ENCODE measurements at places on chromosomes 1 and 21. TPM values are rescaled to one million over a fixed set of nuclear protein-coding genes. Genes with fewer than 3 reads are reported as not detected.
A peak's percentile ranks its signal among the peaks of the same experiment; 100 is the strongest.

DNA sequence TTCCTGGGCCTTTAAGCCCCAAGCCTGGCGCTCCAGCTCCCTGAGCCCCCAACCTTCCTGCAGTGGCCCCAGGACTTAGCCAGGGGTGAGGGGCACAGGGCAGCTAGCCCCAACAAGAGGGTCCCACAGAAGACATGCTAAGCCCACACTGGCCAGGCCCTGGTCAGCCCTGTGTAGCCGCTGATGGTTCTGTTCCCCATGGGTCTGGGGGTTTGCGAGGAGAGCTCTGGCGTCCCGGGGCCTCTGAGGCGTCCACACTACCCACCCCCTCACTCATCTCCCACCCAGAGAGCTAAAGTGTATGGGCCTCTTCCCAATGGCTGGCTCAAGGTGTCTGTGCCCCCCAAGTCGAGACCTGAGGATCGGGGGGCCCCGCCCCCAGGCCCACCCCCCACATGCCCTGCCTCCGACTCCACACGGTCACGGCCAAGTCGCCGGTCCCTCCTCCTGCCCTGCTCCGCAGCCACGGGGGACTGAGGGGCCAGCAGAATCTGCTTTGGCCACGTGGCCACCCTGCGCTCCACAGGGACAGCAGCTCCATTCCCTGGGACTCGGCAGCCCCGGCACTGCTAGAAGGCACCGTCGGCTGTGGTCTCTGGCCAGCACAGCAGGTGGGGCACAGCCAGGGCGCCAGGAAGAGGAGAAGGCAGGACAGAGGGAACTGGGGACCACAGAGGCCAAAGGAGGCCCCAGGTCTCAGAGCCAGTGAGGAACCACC is 7.8 kb downstream of the TNFRSF18 start:
- H3K4me1 ChIP-seq: no peaks in the 10 kb centered on the region
- no peaks in the 10 kb centered on the region for H3K36me3 ChIP-seq
- peak; percentile 49 for DNase-seq
- no peak overlapping the region for H3K4me3 ChIP-seq
- no peaks in the 10 kb centered on the region for H3K27me3 ChIP-seq
- no peak overlapping the region for H3K27ac ChIP-seq

DNA sequence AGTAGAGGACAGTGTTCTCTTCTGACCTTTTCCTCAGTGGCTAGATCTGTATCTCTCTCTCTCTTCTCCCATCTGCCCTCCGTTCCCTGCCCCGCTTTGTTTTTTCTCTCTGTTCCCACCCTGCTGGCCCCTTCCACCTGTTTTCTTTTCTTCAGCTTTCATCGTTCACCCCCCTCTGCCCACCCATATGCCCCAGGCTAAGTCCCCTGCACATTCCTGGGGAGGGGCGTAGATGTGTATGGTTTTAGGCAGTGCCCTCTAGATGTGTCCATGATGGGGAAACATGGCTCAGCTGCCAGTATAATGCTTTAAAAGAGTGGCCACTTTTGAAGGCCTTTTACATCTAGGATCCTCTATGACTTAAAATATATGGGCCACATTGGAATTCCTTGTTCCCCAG is 13.6 kb downstream of the S100A11 start:
- no peaks in the 10 kb centered on the region for H3K36me3 ChIP-seq
- no peak for DNase-seq
- no peaks in the 10 kb centered on the region for H3K27me3 ChIP-seq
- no peaks in the 10 kb centered on the region for H3K4me1 ChIP-seq
- no peak overlapping the region for H3K4me3 ChIP-seq

DNA sequence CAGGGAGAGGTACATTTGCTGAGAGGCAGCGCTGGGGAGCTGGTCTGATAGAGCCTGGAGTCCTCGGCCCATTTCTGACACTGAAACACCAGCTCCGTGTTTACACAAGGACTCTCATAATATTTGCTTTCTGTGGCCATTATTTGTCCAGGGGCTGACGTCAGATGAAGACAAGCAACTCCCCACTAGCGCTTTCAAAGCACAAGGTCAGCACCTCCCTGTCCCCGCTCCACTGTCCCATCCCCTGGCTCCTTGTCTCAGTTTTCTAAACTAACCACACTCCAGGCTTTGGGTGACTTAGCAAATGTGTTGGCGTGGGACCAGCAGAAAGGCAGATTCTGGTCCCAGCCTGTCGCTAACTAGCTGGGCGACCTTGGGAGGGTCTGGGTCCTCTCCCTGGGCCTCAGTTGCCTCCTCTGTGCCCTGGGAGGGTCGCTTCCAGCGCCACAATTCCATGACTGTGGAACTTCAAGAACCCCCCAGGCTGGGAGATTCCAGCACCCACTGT is 37.4 kb upstream of the ZBTB40 start:
- H3K36me3 ChIP-seq: no peaks in the 10 kb centered on the region
- H3K27me3 ChIP-seq: no peaks in the 10 kb centered on the region
- no peaks in the 10 kb centered on the region for H3K4me1 ChIP-seq
- H3K4me3 ChIP-seq: no peak overlapping the region
- DNase-seq: peak; percentile 84

DNA sequence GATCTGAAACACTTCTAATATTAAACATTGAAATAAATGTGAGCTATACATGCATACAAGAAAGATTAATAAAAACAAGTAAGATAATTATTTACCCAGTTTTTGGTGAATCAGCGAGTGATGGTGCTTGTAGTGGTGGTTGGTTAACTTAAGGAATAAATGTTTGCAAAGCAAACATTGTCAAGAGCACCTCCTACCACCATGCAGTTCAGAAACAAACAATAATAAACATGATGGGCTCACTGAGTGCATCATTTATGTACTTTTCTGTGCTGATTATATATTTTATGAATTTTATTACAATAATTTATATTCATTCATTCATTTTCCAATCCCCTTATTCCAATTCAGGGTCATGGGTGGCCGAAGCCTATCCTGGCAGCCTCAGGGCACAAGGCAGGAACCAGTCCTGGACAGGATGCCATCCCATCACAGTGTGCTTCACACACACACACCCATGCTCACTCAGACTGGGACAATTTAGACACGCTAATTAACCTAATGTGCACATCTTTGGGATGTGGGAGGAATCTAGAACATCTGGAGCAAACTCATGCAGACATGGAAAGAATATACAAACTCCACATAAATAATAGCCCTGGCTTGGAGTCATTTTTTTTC is 57.8 kb downstream of the ZMYM4 start:
- H3K27me3 ChIP-seq: no peaks in the 10 kb centered on the region
- no peaks in the 10 kb centered on the region for H3K4me1 ChIP-seq
- no peaks in the 10 kb centered on the region for H3K36me3 ChIP-seq

GRCh38 chr1:78096976-78097375 is 51.2 kb downstream of the GIPC2 start:
- H3K27ac ChIP-seq: no peak overlapping the region
- H3K4me1 ChIP-seq: no peaks in the 10 kb centered on the region
- H3K4me3 ChIP-seq: no peak overlapping the region
- no peaks in the 10 kb centered on the region for H3K27me3 ChIP-seq

DNA sequence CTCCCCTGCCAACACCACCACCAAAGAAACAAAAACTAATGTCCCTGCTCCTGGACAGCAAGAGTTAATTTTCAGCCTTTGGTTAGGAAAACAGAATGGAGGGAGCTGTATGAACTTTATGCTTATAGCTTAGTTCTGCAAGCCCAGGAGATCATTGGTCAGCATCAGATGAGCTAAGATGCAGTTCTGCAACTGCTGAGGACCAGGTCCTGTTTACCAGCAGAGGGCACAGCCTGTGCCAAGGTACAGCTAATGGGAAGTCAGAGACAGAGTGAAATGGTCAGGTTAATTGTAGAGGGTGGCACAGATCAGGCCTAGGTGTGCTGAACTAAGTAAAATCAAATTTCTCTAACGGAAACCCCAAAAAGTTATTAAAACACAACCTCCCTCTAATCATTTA is 161.3 kb downstream of the ROR1 start:
- no peak overlapping the region for H3K4me3 ChIP-seq
- no peaks in the 10 kb centered on the region for H3K36me3 ChIP-seq
- H3K27ac ChIP-seq: no peak overlapping the region
- DNase-seq: no peak
- H3K27me3 ChIP-seq: no peaks in the 10 kb centered on the region

DNA sequence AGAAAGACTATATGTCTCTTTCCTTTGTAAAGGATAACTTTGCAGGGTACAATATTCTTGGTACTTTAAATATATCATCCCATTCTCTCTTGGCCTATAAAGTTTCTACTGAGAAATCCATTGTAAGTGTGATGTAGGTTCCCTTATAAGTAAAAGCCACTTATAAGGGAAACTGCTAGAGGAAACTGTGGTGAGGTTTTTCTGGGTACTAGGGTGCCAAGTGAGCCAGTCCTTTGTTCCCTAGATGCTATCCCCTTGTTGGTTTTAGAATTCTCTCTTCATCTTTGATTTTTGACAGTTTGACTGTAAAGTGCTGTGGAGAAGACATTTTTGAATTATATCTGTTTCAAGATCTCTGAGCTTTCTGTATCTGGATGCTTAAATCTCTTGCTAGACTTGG is 108.9 kb upstream of the NEK7 start:
- no peaks in the 10 kb centered on the region for H3K36me3 ChIP-seq
- H3K4me1 ChIP-seq: no peaks in the 10 kb centered on the region
- no peak overlapping the region for H3K27ac ChIP-seq
- DNase-seq: no peak

DNA sequence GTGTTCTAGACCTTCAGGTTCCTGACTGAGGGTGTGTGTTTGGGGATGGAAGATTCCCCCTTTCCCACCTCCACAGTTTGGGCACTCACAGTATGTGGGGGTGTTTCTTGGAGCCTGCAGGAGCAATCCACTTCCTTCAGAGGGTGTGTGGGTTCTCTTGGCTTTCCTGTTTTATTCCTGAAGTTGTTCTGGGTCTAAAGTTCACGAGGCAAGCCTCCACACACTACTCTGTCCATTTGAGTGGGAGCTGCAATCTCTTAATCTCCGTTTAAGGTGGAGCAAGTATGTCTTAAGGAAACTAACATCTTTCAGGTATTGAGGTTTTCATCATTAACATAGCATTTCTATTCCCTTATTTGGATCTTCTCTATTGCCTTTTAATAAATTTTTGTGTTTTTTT is 141.8 kb downstream of the TENT5C start:
- DNase-seq: no peak
- H3K27me3 ChIP-seq: no peaks in the 10 kb centered on the region
- H3K27ac ChIP-seq: no peak overlapping the region
- H3K4me3 ChIP-seq: no peak overlapping the region
- no peaks in the 10 kb centered on the region for H3K4me1 ChIP-seq

- H3K4me1 ChIP-seq: no peaks in the 10 kb centered on the region
- H3K36me3 ChIP-seq: no peaks in the 10 kb centered on the region
Measured at GRCh38 chr1:214300149-214300780, 19.3 kb downstream of the SMYD2 start.

DNA sequence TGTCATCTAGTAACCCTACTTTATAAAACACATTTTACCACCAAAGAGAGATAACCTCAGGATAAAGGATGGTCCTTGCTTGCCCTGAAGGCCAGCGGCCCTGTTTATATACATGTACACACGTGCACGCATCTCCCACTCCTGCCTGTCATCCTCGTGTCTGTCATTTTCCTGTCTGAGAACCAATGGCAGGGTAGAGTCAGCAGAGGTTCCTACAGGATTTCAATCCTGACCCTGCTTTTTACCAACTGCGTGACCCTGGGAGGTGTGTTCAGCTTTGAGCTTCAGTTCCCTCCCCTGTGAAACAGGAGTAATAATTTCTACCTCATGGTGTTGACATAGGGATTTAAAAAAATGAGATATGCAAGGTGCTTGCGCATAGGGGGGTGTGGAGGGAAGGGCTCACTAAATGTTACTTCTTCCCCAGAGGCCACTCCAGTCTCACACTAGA is 12.3 kb upstream of the RASSF5 start:
- H3K4me1 ChIP-seq: no peaks in the 10 kb centered on the region
- no peak overlapping the region for H3K27ac ChIP-seq
- H3K4me3 ChIP-seq: no peak overlapping the region

DNA sequence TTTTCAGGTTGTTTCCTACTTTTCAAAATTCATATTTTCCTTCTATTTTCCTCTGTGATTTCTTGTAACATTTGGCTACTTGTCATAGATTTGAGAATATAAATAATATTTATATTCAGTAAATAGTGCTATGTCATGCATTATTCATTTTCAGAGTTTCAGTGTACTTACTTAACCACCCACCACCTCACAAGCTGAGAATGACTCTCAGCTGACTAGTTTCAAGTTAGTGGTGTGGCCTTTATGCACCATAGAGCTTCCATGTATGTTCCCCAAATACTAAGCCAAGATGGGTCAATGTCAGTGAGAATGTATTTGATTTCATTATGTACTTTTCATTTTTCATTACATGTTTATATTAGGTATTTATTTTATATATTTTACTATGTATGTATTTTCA is 56.9 kb upstream of the RGS1 start:
- H3K27ac ChIP-seq: no peak overlapping the region
- DNase-seq: no peak
- no peaks in the 10 kb centered on the region for H3K36me3 ChIP-seq
- H3K4me3 ChIP-seq: no peak overlapping the region

DNA sequence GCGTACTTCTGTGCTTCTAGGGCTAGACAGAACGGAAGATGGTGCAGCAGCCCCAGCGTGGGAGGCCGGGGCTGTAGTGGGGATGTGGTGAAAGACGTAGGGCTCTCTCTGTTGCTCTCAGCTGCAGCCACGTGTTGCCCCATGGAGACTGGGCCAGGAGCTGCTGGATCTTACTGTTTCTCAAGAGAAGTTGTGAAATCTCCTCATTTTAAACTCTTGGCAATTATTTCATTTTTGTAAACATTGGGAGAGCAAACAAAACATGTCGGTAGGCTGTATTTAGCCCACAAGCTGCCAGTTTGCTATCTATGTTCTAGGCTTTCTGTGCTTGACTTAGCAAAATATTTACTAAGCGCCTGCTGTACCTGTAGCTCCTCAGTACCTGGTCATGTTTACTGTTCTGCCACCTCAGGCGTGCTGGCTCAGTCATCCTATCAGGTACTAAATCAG is 15.9 kb upstream of the ELOA start:
- no peak overlapping the region for H3K4me3 ChIP-seq
- peak; percentile 78 for DNase-seq
- H3K36me3 ChIP-seq: no peaks in the 10 kb centered on the region
- H3K27ac ChIP-seq: peak overlapping the region; percentile 78
- H3K27me3 ChIP-seq: no peaks in the 10 kb centered on the region
- peaks cover 36% of the 10 kb centered on the region for H3K4me1 ChIP-seq

GRCh38 chr1:221575605-221576004 is 166.3 kb downstream of the DUSP10 start:
- DNase-seq: no peak
- no peaks in the 10 kb centered on the region for H3K36me3 ChIP-seq
- H3K27ac ChIP-seq: no peak overlapping the region
- H3K4me3 ChIP-seq: no peak overlapping the region
- H3K4me1 ChIP-seq: no peaks in the 10 kb centered on the region
- H3K27me3 ChIP-seq: no peaks in the 10 kb centered on the region

GRCh38 chr1:166929911-166930310 is 45.4 kb downstream of the ILDR2 start:
- H3K27ac ChIP-seq: no peak overlapping the region
- no peak for DNase-seq
- H3K27me3 ChIP-seq: no peaks in the 10 kb centered on the region
- no peak overlapping the region for H3K4me3 ChIP-seq
- H3K4me1 ChIP-seq: no peaks in the 10 kb centered on the region

- no peaks in the 10 kb centered on the region for H3K36me3 ChIP-seq
- H3K27me3 ChIP-seq: no peaks in the 10 kb centered on the region
- peak overlapping the region; percentile 73 for H3K4me3 ChIP-seq
- no peak for DNase-seq
- peaks cover 14% of the 10 kb centered on the region for H3K4me1 ChIP-seq
- H3K27ac ChIP-seq: peak overlapping the region; percentile 64
Measured at GRCh38 chr1:77218477-77219165, 609 bp downstream of the PIGK start.

The CD1E gene
- not detected for total RNA-seq

The SLC44A5 gene
- total RNA-seq: 0.59 TPM

The ACKR1 gene
- not detected for total RNA-seq

The FAM177B gene
- total RNA-seq: not detected

The EYA3 gene
- total RNA-seq: 10.2 TPM

The PIK3R3 gene
- total RNA-seq: 3.1 TPM

The HAO2 gene
- 282 TPM for total RNA-seq

The S100A2 gene
- total RNA-seq: not detected

The BARHL2 gene
- not detected for total RNA-seq

All from right lobe of liver (tissue), 6 donors.